Hematopoietic multipotent progenitor cell (in vitro differentiated cells): ENCODE measurements at places on chromosomes 2 and 18. TPM values are rescaled to one million over a fixed set of nuclear protein-coding genes. Genes with fewer than 3 reads are reported as not detected.

Gene PDIA6
- total RNA-seq = 60.1 TPM

Gene ABCB11
- total RNA-seq = 0.27 TPM

DNA sequence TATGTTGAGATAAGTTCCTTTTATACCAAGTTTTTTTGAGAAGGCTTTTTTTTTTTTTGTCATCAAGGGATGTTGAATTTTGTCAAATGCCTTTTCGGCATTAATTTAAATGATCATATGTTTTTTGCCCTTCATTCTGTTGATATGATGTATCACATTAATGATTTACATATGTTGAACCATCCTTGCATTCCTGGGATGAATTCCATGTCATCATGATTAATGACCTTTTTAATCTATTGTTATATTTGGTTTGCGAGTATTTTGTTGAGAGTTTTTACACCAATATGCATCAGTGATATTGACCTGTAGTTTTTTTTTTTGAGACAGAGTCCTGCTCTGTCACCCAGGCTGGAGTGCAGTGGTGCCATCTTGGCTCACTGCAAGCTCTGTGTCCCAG is 585.7 kb upstream of the FANCL start:
- DNase-seq = no peak

Gene CPO
- not detected for total RNA-seq

- DNase-seq = no peak
Observed at GRCh38 chr2:201205515-201205849, 22.5 kb downstream of the CASP10 start.
